ENCODE measurements at places on chromosomes 7 and 10.
A peak's percentile ranks its signal among the peaks of the same experiment; 100 is the strongest.

GRCh38 chr7:127782654-127783559 is 130.9 kb downstream of the SND1 start:
- DNase-seq = no peak

DNA sequence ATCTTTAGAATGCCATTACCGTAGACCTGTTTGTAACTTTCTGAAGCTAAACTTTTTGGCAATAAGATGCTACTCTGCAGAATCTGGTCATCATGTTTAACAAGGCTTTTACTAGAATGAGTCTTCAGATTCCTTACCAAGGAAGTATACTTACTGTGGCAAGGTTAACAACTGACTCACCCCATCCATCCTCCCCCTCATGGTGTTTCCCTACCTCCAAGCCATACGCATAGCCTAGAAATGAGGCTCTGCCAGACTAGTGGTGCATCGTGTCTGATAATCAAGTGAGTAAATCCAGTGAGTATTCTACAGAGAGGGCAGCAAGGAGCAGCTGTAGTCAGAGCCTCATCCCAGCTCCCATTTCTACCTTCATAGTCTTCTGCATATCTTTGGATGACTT is 223.6 kb downstream of the IPMK start:
- DNase-seq = no peak

DNA sequence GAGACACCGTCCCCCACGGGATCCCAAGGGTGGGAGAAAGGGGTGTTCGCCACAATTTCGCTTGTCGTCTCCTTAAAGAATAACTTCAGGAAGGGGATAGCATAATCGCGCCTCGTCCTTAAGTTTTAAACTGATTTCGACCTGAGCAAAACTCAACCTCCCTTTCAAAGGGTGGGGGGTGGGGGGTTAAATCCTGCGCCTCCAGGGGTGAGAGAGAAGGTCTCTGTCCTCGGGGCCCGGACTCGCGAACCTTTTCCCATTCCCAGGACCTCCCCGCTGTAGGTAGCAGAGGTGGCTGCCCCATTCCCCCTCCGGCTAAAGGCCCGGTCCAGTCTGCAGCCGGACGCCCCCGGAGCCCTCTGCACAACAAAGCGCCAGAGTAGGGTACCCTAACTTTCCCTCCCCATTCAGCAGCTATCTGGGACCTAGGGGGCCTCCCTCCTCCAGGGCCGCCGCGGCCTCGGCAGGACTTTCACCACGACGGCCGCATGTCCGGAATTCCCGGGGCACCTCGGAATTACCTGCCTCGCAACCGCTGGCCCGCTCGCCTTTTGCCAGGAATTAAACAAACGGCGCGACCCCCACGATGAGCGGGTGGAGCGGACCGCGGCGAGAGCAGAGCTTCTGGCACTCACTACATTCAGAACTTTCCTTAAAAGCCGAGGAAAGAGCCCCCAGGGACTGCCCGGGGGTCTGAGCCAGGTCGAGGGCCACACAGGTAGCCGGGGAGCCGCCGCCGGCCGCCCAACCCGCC is 1.7 kb downstream of the CDK6 start:
- DNase-seq = peak; percentile 74

- no peak for DNase-seq
These were observed 6.8 kb upstream of the MYOZ1 start for GRCh38 chr10:73647875-73648651.

DNA sequence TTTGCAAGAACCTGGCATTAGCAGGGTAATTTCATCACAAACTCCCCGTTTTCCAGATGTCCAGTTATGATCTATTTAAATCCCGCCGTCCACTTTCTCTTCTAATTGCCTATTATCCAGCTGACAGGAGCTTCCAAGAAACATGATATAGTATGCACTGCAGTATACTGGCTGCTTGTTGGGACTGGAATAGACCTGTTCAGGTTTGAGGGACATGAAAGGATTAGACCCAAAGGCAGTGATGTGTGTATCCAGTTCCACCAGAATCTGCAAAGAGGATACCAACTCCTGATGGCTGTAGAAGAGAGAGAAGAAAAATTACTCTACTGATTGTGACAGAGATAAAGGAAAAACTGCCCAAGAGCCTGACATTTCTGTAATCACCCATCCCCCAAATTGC is 8.9 kb downstream of the MSS51 start:
- no peak for DNase-seq

GRCh38 chr10:132948351-132948750 is 6.0 kb upstream of the CFAP46 start:
- DNase-seq = peak; percentile 30

- DNase-seq = no peak
These were observed 70.0 kb upstream of the PHYHIPL start for GRCh38 chr10:59106441-59106840.

DNA sequence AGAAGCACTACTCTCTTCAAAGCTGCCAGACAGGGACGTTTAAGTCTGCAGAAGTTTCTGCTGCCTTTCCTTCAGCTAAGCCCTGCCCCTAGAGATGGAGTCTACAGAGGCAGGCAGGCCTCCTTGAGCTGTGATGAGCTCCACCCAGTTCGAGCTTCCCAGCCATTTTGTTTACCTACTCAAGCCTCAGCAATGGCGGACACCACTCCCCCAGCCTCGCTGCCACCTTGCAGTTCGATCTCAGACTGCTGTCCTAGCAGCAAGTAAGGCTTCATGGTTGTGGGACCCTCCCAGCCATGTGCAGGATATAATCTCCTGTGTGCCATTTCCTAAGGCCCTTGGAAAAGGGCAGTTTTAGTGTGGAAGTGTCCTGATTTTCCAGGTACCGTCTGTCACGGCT is 74.3 kb downstream of the TMEM26 start:
- DNase-seq = no peak

GRCh38 chr7:141313896-141314295 is 237.3 kb upstream of the AGK start:
- DNase-seq = no peak

- DNase-seq = no peak
These were observed 74.3 kb upstream of the GNAI1 start for GRCh38 chr7:80060218-80060806.

- no peak for DNase-seq
These were observed 46.0 kb upstream of the TCF7L2 start for GRCh38 chr10:112904000-112904399.

- DNase-seq = no peak
These were observed 2.3 kb downstream of the FBXO24 start for GRCh38 chr7:100588438-100588837.

GRCh38 chr10:126564326-126564888 is 106.1 kb downstream of the C10orf90 start:
- no peak for DNase-seq

GRCh38 chr7:43677864-43678263 is 51.5 kb downstream of the COA1 start:
- no peak for DNase-seq

DNA sequence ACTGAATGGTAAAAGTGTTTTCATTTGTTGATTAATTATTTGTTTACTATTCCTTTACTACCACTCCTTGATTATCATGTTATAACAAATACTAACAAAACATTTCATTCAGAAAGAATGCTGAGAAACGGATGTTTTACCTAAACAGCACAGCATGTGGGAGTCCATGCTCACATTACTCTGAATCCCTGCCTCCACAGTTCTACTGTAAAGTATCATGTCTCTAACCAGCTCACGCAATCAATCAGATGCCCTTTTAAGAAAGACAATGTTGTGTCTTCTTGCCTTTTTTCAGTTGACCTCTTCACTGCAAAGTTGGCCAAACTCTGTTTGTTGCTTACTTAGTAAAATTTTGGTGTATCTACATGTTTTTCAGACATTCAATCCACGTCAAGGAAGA is 232.5 kb upstream of the MDFIC start:
- DNase-seq = no peak

DNA sequence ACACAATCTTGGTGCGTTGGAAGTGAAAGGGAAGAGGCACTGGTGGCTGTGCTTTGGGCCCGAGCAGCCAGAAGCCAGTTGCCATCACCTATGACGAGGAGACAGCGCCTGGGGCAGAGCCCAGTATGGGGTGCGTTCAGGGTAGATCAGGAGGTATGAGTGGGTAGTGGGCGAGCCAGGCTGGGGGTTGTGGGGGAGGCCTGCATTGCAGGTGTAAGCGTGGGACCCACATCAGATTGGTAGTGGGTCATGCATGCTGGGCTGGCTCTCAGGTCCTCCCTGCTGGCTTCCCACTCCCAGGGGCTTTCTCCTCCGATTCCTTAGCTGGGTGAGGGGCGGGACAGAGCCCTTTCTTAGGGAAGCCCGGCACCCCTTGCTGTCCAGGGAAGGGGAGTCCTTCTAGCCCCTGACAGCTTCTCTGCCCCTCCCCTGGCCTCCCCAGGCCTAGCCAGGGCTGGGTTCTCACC is 445 bp upstream of the PVRIG start:
- no peak for DNase-seq

- DNase-seq = no peak
These were observed 17.4 kb downstream of the SLC13A4 start for GRCh38 chr7:135710417-135711138.

DNA sequence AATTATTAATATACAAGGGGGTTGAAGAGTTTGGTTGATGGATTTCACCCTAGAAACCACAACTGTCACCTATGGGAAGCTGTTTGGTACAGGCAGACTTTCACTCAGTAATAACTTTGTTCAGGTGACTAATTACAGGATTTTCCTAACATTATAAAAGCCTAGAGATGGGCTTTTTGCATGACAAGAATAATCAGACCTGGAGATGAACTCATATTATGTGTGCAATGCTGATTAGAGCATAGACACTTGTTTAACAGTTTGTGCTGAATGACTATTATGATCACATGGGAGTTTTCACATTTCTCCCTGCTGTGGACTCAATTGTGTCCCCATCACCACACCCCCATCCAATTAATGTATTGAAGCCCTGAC is 90.2 kb upstream of the STEAP4 start:
- DNase-seq = no peak

GRCh38 chr7:101829821-101830220 is 12.4 kb downstream of the CUX1 start:
- peak; percentile 44 for DNase-seq

DNA sequence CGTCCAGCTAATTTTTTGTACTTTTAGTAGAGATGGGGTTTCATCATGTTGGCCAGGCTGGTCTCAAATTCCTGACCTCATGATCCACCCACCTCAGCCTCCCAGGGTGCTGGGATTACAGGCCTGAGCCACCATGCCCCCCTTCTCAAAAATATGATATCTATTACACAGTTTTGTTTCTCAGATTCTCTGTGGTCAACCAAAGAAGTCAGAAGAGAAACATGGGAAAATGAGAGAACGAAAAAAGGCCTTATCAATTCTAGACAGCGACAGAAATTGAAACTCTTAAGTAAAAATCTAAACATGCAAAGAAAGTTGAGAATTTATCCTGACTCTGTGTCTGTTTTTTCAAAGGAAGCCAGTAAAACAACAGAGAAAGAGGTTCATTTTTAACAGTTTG is 283.8 kb upstream of the PLXDC2 start:
- no peak for DNase-seq

- no peak for DNase-seq
These were observed 38.1 kb upstream of the PRSS1 start for GRCh38 chr7:142711196-142711595.

DNA sequence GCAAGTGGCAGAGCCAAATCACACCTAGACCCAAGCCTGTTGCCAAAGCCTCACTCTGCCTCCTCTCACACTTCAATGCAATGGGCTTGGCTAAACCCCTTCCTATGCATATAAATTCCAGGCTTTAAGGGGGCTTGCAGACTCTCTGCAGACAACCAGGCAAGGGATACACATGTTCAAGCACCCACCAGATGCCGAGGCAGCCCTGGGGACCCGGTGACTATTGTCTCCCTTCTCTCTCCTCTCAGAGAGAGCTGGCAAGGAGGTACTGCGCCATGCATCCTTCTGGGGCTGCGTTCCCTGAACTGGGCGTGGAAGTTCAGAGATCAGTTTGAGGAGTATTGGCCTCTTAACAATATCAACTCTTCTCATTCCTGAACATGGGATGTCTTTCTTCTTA is 131.2 kb downstream of the ARHGAP22 start:
- DNase-seq = no peak

DNA sequence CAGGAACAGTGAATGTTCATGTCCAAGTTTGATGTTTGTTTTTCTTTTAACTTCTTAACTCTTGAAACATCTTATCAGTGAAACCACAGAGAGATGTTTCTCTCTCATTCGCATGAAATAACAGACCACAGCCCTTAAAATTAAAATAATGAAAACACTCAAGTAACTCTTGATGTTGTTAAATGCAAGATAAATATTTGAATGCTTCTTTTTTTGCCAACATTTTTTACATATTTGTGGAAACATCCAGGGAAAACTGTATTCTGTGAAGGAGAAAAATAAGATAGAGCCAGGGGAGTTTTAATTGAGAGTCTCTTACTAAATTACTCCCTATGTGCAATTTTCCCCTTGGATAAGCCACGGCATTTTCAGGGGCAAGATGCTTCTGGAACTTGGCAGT is 361.8 kb upstream of the MGMT start:
- no peak for DNase-seq

GRCh38 chr7:96241855-96242254 is 80.0 kb downstream of the SLC25A13 start:
- no peak for DNase-seq

DNA sequence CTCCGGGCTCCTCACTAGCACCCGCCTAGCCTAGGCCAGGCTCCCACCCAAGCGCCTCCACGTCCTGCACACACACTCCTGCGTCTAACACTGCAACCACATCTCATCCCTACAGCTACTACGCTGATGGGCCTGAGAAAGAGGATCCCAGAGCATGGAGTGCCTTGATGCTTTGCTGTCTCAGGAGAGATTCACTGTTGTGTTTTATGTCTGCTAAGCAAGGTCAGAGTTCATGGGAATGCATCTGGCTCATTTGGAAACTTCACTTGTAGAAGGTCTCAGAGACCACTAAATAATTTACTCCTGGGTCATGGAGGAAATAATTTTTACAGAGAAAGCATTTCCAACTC is 88.7 kb downstream of the SLIT1 start:
- DNase-seq = no peak

DNA sequence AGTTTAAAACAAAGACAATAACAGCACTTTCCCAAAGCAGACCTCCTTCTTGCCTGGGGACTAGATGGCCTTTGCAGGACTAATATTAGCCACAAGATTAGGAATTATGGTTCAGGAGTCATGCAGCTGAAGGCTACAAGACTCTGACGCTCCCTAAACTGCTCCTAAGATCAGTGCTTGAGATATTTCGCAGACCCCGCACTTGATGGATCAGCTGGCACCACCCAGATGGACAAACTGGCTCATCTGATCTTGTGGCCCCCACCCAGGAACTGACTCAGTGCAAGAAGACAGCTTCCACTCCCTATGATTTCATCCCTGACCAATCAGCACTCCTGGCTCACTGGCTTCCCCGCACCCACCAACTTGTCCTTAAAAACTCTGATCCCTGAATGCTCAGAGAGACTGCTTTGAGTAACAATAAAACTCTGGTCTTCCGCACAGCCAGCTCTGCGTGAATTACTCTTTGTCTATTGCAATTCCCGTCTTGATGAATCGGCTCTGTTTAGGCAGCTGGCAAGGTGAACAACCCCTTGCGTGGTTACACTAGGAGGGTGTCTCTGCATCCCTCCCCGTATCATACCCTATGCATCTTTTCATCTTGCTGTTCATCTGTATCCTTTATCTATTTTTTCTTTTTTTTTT is 26.9 kb upstream of the NRBF2 start:
- no peak for DNase-seq

All from upper lobe of right lung (tissue), 1 donor.